ENCODE measurements at places on chromosomes 16 and 17.

DNA sequence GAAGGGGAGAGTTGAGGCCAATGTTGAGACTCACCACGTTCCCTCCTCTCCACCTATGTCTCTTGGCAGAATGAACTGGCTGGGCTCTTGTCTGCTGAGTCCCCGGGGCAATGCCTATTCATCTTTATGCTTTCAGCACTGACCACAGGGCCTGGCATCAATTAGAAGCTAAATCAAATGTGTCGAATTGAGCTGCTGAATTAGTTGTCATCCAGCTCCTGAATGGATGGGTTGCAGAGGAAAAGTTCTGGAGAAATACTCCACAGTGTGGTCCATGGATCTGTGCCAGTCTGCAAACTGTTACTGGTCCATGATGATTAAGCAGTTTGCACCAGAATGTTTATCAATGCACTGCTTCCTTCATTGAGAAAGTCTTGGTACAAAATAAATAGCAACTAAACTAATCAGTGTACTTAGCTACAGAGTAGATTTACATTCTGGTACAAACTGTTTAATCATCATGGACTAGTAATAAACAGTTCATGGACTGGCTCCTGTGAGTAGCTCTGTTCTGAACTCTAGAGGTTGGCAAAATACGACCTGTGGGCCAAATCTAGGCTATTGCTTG, 4.6 kb downstream of the CNGB1 start:
- DNase-seq = no peak

DNA sequence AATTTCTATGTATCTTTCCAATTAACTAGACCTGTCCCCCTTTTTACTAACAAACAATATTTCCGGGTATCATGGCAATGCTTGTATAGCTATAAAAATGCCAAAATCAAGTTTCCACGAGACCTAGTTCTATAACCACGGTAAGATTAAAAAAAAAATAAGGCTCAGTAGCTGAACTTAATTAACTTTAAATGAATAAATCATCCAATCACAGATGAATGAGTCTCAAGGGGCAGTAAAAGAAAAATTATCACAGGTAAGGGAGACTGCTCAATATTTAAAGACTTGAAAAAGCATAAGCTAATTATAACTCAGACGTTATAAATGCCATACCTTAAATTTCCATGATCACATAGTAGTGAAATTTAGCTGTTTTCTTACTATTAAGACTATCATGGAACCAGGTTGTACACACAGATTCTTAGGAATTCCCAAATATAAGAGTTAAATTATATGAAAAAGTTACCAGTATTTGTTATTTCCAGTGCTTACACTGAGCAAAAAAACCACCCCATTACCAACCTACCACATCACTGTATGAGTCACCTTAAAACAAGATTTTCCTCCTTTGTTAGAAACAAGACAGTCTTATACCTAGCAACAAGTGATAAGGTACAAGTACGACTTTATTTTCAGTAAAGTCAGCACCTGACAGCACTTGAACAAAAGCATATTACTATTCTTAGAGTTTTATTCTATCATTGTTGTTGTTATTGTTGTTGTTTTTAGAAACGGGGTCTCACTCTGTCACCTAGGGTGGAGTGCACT, 20.6 kb downstream of the SSH2 start:
- DNase-seq = no peak

DNA sequence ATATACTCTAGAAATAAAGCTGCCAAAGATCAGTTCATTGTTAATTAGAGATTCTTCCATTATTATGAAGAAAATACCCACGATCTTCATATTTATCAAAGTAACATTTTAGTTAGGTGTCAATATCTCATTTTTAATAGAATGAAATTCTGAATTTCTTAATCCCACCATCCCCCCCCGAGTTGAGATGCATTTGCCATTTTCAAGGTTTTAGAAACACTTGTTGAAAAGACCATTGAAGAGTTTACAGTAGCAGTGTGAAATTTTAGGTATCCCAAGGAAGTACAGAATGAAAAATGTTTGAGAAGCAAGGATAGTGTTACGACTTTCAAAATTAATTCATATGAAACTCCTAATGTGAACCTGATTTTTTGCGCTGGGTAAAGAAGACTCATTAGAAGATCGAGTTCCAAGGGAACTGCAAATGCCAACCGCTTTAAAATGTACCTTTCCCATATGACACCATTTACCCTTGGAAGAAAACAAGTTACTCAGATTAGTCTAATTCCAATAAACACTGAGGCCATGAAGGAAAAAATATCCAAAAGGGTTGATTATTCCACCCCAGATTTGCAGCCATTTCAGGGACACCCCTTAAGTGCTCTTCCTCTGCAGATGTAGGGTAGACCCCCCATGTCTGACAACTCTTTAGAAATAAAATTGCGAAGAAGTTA, 731 bp downstream of the IKZF3 start:
- no peak for DNase-seq

GRCh38 chr17:66115246-66115645, 76.7 kb downstream of the CEP112 start:
- no peak for DNase-seq

DNA sequence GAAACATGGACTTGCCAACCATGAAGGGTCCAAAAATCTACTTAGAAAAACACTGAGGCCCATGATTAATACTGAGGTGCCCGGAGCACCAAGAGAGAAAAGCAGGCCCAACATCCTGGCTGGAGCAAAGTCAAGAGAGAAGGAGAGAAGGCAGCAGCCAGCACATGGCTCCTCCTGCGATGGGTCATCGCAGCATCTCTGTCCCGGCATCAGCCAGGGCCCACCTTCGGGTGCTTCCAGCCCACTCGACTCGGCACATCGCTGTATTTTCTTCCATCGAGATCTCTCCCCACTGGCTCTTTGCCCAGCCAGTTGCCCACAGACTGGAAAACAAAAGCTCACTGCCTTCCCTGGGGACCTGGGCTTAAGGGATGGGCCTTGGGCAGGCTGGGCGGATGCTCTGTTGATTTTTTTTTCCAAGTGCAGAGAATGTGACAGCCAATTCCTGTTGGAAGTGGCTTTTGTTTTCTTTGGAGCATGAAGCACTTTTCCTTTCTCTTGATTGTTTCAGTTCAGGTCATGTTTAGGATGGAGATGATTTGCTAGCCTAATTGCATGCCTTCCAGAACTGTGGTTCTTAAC, 58.1 kb downstream of the CYB5B start:
- DNase-seq = peak; percentile 41

DNA sequence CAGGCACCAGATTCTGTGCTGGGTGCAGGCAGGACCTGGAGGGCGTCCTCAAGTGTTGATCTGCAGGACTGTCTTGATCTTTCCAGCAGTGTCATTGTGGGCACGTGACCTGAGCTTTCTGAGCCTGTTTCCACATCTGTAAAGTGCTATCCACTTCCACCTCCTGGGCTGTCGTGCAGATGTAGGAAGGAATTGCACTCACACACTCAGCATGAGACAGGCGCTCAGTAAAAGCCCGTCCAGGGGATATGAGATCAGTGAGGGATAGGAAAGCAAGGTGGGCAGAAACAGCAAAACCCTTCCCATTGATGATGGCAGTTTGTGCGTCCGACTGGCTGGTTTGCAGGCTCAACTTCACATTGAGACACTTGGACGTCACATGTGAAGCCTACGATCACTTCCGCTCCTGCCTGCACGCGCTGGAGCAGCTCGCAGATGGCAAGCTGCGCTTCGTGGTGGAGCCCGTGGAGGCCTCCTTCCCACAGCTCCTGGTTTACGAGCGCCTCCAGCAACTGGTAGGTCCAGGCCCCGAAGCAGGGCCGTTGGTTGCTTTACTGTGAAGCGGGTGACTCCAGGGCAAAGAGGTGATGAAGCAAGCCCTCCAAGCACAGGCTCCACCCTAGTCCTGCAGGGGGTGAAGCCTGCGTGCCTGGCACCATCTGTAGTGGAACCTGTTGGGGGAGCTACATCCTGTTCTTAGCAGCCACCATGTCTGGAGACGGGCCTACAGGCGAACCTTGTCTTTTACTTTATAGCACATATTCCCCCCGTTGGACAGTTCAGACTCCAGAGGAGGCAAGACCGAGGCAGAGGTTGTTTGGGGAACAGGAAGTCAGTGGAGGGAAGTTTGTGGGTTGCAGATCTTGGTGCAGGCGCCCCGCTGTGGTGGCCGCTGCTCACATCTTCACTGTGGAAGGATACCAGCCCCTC, 23.0 kb downstream of the METTL22 start:
- DNase-seq = no peak

DNA sequence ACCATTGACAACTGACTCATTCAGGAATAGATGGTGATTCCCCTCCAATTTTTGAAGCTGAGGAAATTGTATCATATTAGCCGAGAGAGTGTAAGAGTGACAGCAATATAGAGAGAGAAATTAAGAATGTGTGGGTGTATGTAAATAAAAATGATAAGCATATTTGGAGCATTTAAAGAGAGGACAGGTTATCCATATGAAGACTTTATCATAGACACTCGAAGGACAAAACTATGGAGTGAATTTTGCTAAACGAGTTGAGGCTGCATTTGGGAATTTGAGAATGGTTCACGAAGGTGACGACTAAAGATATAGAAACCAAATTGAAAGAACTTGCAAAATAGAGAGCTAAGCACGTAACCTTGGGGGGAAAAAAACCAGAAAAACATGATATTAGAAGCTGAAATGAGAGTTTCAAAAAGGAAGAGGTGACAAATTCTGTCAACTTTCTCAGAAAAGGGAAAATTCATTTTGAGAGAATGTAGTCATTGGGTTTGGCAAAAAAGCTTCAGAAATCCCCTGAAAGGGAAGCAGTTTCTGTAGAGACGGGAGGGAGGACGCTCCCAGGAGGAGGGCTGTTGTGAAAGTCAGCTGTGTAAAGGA, 129.7 kb downstream of the KCNJ2 start:
- no peak for DNase-seq

- DNase-seq = no peak
Observed at GRCh38 chr16:24826817-24827566, 18.8 kb upstream of the SLC5A11 start.

DNA sequence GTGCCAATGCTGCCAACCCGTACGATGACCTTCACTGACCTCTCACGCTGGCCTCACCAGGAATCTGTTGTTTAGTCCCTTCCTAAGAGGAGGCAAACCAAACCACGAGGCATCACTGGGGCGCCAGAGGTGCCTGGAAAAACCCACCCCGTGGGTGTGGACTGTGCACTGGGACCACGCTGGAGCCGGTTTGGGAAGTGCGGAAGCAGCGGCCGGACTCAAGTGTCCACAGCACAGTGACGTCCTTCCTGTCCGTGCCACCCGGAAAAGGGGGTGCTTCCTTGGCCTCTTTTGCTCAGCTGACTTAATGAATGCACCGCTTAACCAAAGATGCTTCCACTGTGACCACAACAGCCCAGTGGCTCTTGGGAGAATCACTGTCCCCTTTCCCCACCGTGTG, 9.0 kb upstream of the KIF19 start:
- DNase-seq = no peak

DNA sequence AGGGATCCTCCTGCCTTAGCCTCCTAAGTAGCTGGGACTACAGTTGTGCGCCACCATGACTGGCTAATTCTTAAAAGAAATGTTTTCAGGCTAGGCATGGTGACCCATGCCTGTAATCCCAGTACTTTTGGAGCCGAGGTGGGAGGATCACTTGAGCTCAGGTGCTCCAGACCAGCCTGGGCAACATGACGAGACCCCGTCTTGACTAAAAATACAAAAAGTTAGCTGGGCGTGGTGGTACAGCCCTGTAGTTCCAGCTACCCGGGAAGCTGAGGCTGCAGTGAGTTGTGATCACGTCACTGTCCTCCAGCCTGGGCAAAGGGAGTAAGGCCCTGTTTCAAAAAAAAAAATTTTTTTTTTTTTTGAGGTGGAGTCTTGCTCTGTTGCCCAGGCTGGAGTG, 173.1 kb downstream of the SEC14L1 start:
- no peak for DNase-seq

GRCh38 chr16:83682868-83683235, 124.9 kb upstream of the HSBP1 start:
- DNase-seq = no peak

- DNase-seq = no peak
Observed at GRCh38 chr17:69574257-69575197, 160.0 kb downstream of the MAP2K6 start.

DNA sequence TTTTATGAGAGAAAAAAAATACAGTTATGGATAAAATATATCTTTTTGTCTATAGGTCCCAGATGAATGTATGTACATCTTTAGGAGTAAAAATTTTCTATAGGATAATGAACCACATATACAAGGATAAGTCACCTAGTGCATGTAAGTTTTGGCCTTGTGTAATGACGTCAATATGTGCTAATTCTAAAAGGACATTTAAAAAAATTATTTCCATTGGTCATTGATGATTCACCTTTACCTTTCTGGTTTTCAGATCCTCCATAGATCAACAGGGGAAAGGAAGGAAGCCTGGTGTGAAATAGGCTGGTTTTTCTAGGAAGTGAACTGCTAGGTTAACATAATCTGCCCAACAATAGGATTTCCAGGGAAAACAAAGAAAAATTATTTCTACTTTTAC, 684.3 kb upstream of the SOX9 start:
- DNase-seq = no peak

GRCh38 chr17:78415821-78416711, 37.6 kb downstream of the PGS1 start:
- DNase-seq = no peak

DNA sequence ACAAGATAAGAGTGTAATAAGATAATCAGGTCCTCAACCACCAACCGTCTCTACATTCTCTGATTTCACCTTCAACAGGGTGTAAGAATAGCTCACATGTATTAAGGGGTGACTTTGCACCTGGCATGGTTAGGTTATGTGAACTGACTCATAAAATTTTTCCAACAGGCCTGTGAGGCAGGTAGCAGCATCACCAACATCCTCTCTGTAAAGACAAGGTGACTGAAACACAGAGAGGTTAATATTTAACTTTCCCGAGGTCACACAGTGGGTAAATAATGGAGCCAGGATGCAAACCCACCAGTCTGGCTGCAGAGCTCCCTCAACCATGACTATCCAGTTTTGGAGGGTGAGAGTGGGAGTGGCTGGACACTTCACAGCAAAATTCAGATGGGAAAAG, 317.2 kb downstream of the C16orf95 start:
- no peak for DNase-seq

- peak; percentile 59 for DNase-seq
Observed at GRCh38 chr16:88558457-88559442, 11.5 kb upstream of the ZC3H18 start.

GRCh38 chr17:17725011-17725751, 43.9 kb downstream of the RAI1 start:
- no peak for DNase-seq
